ENCODE measurements at places on chromosomes 3 and 15.

DNA sequence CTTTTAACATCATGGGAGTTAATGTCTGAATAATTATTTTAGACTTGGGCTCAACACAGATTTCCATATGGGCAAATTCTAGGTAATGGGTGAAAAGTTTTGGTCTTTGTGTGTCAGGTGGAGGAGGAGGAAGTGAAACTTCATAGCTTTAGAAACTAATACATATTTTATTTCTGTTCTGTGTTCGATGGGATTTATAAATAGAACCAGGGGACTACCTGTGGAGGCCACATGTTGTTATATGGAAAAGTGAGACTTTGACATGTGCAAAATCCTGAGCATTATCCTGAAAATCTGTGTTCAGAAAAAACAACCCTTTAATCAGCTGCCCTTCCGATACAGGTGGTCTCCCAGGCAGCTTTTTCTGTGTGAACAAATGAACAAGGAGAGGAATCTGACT is 209.5 kb downstream of the SOX2 start:
- DNase-seq: no peak

- DNase-seq: no peak
Observed at GRCh38 chr3:63207066-63207590, 71.0 kb upstream of the SYNPR start.

DNA sequence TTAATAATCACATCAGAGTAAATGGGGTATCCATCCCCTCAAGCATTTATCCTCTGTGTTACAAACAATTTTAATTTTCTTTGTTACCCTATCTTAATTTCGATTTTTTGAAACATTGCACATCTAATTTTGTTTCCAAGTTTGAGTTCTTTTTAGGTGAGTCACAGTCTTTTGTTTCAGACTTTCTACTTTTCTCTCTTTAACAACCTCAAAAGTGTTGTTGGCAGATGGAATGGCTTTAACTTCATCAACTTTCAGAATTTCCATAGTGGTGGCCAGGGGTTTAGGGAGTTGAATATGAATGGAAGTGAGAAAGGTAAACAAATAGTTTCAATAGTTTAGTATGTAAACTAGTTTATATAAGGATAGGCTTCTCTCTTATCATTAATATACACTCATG is 223.0 kb upstream of the MLF1 start:
- DNase-seq: no peak

GRCh38 chr3:69540706-69541581 is 155.1 kb upstream of the FRMD4B start:
- no peak for DNase-seq

GRCh38 chr3:17798000-17798399 is 55.6 kb upstream of the TBC1D5 start:
- no peak for DNase-seq

GRCh38 chr3:66036586-66037148 is 2.1 kb downstream of the MAGI1 start:
- no peak for DNase-seq

GRCh38 chr15:84905016-84905916 is 20.8 kb downstream of the SLC28A1 start:
- DNase-seq: no peak

DNA sequence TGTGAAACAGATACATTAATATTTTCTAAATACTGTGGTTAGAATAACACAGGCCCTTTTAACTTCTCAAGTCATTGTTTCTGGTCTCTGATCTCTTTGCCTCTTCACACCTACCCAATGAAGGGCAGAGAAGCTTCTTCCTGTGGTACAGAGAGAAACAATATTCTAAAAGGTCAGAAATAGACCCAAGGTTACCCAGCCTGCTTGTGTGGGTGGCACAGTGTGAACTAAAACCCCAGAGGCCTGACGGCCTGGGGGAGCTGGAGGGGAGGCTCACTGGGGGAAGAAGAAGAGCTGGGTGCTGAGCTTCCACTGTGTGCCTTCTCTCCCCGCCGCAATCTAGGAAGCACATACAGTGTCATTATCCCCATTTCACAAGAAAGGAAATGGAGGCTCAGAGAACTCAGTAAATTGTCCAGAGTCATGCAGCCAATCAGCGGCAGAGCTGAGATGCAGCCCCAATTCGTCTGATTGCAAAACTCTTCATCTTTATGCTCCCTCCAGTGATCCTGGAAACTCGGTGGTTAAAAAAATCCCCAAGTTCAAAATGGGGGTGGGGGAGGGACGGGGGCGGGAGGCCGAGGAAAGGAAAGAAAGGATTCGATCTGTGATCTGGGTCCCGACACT is 64.1 kb upstream of the HEG1 start:
- peak; percentile 36 for DNase-seq

DNA sequence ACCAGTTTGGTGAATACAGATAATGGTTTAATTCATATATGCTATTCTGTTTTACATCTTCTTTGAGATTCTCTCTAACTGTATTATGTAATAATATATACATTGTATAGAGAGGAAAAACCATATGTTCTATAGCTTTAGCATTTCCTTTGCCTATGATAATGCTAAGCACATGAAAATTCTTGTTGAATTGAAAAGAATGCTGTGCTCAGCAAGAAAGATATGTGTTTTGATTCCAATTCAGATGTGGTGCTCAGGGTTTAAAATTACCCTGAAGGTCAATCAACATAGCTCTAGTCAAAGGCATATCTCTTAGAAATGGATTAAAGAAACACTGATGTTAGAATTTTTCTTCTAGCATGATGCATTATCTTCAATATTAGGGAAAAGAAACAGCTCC is 8.5 kb upstream of the TUSC7 start:
- DNase-seq: no peak

- no peak for DNase-seq
Observed at GRCh38 chr3:12159227-12159601, 502 bp upstream of the TIMP4 start.

DNA sequence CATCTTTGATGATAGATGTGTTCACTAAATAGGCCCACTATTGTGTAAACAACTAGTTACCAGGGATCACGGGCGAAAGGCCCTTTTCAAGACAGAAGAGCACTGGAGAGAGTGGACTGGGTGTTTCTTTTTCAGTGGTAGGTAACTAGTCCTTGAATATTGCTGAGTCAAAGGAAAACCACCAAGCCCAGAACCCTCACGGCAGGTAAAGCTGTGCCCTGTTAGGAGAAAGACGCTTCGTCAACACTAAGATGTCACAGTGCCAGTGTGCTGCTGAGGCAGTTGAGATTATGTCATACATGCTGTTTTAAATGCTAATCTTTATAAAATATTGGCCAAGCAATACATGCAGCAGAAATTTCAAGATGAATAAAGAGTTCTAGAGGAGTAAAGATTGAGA is 578.6 kb downstream of the PYDC2 start:
- DNase-seq: no peak

DNA sequence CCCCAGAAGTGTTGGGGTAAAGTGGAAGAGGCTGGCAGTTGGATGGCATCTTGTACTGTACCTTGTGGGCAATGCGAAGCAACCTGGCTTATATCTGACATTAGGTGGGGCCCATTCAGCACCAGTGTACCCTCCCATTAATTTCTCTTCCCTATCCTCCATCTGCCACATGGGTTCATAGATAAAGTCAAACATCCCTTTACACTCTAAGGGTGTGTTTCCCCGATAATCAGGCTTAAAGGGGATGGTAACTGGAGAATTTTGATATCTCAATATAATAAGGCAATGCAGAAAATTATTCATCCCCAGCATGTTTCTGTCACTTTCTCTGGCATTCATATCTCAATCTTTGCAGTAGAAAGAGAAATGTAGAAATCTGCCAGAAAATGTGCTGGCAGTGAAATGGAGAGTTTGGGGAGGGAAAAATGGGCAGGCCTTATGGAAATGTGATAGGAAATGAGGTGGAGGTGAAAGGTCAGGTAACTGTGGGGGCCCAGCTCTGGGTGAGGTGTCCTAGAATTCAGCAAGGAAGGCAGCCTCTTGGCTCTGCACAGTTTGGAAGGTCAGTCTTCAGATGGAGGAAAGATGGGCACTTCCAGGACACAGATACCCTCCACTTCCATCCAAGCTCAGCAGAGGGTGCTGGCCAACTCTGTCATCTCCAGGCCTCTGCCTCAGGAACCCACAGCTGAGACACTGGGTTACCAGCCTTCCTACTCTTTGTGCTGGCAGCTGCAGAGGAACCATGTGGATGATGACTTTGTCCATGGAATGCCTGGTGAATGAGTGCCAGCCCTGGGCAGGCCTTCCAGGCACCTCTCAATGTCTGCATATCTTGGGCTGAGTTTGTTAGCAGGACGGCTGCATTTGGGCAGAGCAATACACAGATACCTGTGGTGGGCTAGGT is 325.9 kb upstream of the CTDSPL start:
- no peak for DNase-seq

- DNase-seq: peak; percentile 38
Observed at GRCh38 chr3:9715764-9716437, 12.3 kb downstream of the CPNE9 start.

GRCh38 chr3:77412584-77412983 is 372.7 kb downstream of the ROBO2 start:
- DNase-seq: no peak

GRCh38 chr3:127477396-127477795 is 113.1 kb downstream of the TPRA1 start:
- DNase-seq: no peak

- no peak for DNase-seq
Observed at GRCh38 chr15:28096411-28096669, 2.8 kb downstream of the OCA2 start.

- DNase-seq: no peak
Observed at GRCh38 chr3:152719264-152719663, 115.7 kb upstream of the P2RY1 start.

GRCh38 chr15:74651242-74651741 is 35.7 kb downstream of the CLK3 start:
- DNase-seq: no peak

GRCh38 chr3:143753006-143753405 is 95.3 kb downstream of the SLC9A9 start:
- DNase-seq: no peak

DNA sequence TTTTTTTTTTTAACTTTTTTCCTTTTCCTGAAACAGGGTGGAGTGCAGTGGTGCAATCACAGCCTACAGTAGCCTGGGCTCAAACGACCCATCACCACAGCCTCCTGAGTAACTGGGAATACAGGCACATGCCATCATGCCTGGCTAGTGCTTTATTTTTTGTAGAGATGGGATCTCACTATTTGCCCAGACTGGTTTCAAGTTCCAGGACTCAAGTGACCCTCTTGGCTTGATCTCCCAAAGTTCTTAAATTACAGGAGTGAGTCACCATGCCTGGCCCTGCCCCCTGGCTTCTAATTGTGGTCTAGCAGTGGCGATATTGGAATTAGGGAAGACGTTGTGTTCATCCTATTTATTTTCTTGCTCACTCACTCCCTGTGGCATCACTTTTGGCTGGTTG is 1138.4 kb downstream of the SI start:
- DNase-seq: no peak

Measured in CD4-positive, alpha-beta T cell treated with Interleukin-2 at 100 ng/mL for 4 hours (primary cell).